ENCODE measurements at places on chromosomes 7 and 10.

GRCh38 chr7:20786779-20787659, at the start of gene SP8:
Gene SP8 (minus strand): TSS chr7:20786886. CDS start chr7:20786798, 88 bp downstream.
- DNase-seq: no peak

- DNase-seq: no peak
These were observed 313.3 kb upstream of the AKR1E2 start for GRCh38 chr10:4512671-4513240.

- DNase-seq: no peak
These were observed 175.0 kb downstream of the CFTR start for GRCh38 chr7:117654780-117655179.

DNA sequence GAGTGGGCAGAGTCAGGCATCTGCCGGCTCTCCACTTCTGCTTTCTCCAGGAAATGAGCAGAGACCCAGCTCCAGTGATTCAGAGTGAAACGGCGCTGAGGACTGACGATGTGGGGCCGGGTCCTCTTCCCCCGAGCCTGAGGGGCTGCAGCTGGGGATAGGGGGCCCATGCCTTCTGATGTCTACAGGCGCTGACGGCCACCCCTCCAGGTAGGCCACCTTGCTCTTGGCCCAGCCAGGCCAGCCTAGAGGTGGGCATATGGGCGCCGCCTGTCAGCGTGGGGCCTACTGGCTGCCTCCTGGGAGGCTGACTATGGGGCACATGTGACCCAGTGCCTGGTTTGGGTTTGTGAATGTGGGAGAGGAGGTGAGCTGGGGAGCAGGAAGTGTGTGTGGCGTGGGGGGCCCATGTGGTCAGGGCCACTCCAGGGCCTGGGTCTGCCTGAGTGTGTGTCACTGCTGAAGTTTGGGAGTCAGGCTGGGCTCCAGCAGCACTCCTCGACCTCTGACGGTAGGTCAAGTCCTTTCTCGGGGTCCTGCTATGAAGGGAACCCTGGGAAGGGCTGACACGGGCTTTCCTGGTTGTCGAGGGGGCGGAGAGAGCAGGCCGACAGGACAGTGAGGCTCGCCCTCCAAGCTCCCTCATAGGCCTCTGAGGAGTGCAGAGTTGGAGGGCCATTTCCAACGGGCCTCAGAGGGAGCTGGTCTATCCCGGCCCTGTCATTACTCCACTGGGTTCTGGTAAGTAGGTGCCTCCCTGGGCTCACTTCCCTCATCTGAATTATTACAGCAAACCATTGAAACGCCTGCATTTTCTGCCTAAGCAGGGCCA, at the start of gene WDFY4:
TSS of gene WDFY4 (plus strand) at position 82 of the 832 bp plus-strand sequence. CDS start 24,860 bp downstream, outside the sequence.
- DNase-seq: no peak

DNA sequence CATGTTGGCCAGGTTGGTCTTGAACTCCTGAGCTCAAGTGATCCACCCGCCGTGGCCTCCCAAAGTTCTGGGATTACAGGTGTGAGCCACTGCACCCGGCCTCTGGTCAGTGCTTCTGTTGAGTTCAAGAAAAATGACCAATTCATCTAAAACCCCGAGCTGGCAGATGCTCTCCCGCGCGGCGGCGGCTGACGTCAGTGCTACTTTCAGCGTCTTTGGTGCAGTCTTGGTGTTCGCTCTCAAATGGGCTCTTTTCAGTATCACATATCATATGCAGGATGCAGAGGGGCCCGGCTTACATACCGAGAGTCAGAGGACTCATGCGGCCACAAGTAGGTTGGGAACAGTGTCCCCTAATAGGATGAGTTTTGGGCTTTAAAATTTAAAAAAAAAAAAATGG, 125.9 kb downstream of the CUX1 start:
- DNase-seq: no peak

DNA sequence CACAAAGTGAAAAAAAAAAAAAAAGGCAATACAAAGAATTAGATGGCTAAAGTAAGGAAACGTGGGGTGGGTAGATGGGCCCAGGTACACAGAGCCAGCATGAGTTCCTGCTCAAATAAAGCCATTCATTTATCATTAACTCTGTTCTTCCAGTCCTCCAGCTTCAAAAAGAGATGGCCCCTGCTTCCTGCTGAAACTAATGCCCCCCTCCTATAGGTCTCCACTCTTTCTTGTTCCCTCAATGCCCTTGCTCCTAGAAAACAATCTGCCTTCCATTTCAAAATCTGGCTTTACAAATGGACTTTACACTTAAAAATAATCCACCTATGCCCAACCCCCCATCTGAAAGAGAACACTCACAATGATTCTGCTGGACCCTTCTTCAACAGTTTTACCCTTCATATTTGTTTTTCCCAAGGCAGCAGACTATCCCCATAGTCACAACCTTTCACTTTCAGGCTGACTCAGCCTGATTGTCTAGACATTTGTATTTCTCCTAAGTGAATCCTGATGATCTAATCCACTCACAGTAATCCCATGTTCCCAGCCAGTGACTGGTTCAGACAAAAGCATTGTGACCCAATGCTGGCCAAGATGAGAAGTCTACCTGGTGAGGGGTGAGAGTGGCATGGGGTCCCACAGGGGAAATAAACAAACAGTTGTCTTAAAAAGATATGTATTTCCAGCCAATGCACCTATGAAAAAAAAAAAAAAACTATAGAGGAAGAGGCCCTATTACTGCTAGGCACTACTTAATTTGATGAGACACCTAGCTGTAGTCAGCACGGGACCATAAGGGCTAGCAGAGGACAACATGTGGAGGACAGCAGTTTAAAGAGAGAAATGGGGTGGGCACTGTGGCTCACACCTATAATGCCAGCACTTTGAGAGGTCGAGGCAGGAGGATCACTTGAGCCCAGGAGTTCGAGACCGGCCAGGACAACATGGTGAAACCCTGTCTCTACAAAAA, 74.6 kb upstream of the GRID1 start:
- no peak for DNase-seq
